ENCODE measurements at places on chromosomes 7 and 10.

GRCh38 chr7:76047811-76048667, at the start of the genes MDH2 and STYXL1:
TSS of gene MDH2 (plus strand) at chr7:76048106. CDS start at chr7:76048161, 55 bp downstream.
TSS of gene STYXL1 (minus strand) at chr7:76048000. CDS start at chr7:76030523, 17,477 bp downstream.
- peak; percentile 88 for DNase-seq

DNA sequence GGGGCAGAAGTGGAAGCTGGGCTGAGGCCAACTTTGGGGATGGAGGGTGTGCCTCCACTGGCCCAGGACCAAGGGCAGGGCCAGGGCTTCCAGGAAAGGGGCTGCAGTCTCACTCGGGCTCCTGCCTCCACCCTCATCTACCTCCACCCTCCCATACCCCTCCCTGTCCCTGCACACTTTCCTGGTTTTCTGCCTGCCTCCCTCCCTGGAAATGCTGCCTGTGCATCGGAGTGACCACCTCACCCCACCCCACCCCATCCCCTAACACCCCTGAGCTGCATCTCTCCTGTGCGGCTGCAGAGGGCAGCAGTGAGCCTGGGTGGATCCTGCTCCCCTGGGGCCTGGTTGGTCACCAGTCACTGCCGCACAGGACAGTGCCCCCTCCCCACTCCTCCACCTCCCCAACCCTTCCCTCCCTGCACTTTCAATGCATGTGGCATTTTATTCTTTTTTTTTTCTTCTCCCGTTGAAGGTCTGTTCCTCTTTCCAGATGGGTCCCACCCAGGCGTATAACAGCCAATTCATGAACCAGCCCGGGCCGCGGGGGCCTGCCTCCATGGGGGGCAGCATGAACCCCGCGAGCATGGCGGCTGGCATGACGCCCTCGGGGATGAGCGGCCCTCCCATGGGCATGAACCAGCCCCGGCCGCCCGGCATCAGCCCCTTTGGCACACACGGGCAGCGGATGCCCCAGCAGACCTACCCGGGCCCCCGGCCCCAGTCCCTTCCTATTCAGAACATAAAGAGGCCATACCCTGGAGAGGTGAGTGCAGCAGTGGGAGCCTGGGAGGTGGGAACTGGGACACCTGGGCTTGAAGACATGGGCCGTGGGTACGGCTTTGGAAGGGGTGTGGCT, 54.1 kb upstream of the PPIF start:
- no peak for DNase-seq

DNA sequence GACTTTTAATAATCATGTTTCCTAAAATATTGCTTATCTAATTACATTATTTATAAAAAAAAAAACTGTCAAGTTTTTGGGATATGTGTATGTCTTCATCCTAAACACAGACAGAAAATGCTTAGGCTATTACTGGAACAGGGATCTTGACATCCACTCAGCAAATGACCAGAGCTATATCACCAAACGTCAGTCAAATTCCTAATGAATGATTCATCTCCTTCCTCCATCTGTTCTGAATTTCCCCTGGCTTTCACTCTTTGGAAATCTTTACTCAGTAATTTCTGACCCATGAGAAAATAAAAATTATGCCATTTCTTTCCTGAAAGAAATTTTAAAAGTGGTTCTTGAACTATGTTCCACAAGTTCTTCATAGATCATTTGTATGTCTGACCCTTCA, 552.4 kb upstream of the KCND2 start:
- DNase-seq, result no peak

GRCh38 chr10:43728425-43728824, 79.7 kb upstream of the ZNF32 start:
- no peak for DNase-seq

DNA sequence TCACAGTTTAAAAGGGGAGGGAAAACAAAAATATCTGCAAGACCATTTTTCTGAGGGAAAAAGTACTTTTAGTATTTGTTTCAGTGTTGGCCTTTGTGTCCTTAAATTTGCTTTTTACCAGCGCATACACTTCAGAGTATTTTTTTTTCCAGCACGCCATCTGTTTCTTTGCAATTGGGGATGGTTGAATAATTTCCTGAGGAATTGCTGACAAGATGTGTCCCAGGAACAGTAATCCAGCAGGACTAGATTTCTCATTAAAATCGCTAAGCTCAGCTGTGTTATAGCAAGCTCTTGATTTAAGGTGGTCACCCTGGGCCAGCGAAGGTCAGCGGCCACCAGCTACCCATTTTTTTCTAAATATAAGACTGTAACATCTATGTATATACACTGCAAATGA, 156.9 kb upstream of the RHOBTB1 start:
- DNase-seq, result no peak

DNA sequence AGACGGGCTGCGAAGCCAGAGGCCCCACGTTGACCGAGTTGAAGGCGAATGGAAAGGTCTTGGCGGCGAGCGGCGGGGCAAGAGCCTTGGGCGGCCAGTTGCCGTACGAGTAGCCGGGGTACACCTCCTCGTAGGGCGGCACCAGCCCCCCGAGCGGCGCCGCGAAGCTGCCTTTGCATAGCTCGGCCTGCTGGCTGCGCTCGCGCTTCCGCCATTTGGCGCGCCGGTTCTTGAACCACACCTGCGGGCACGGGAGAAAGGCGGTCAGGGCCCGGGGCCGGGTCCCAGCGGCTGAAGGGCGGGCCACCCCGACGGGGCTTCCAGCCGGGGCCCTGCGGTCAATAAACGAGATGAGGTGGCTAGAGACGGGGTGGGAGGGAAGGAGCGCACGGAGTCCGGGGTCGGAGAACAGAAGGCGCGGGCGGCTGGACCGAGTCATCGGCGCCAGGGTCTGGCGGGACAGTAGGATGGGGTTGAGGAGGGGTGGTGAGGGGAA, 4.8 kb downstream of the ELOVL3 start:
- no peak for DNase-seq

- DNase-seq, result no peak
Observed at GRCh38 chr10:45581582-45582385, 90.8 kb downstream of the ZFAND4 start.

- no peak for DNase-seq
Observed at GRCh38 chr7:24659505-24659904, 86.3 kb downstream of the PALS2 start.

GRCh38 chr7:26648554-26648953, 215.8 kb downstream of the SKAP2 start:
- DNase-seq, result no peak

DNA sequence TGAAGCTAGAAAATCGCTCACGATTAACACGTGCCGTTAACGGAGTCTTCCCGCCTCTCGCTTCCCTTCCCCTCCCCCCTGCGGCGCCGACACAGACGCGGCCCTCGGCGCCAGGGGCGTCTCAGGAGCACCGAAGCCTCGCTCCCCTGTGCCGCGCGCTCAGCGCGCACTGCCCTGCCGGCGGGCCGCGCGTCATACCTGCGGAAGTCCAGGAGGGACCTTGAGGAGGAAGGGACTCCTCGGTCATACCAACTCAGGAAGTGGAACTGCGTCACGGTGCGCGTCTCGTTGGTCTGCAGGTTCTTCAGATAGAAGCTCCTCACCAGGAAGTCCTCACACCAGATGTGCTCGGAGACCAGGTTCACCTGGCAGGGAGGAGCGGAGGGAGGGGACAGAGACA, 239.6 kb downstream of the DNAJB6 start:
- no peak for DNase-seq

GRCh38 chr7:86991093-86991769, 68.2 kb downstream of the ELAPOR2 start:
- DNase-seq, result no peak

GRCh38 chr7:155580367-155580766, 34.0 kb upstream of the CNPY1 start:
- DNase-seq, result peak; percentile 18

DNA sequence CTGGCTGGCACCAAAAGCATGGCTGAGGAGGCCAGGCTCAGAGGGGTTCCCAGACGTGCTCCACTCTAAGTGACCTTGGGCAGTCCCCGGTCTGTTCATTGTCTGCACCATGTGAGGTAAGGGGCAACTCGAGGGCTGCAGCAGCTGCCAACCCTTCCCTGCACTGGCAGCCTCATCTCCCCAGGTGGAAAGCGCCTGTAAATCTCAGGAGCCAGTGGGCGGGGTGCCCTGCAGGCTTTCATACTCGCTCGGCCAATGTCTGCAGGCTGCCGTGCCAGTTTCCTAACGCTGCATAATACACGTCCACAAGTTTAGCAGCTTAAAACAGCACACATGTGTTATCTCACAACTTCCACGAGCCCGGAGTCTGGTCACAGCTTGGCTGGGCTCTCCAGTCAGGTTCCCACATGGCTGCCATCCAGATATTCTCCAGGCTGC, 12.6 kb upstream of the GDF10 start:
- DNase-seq, result no peak

DNA sequence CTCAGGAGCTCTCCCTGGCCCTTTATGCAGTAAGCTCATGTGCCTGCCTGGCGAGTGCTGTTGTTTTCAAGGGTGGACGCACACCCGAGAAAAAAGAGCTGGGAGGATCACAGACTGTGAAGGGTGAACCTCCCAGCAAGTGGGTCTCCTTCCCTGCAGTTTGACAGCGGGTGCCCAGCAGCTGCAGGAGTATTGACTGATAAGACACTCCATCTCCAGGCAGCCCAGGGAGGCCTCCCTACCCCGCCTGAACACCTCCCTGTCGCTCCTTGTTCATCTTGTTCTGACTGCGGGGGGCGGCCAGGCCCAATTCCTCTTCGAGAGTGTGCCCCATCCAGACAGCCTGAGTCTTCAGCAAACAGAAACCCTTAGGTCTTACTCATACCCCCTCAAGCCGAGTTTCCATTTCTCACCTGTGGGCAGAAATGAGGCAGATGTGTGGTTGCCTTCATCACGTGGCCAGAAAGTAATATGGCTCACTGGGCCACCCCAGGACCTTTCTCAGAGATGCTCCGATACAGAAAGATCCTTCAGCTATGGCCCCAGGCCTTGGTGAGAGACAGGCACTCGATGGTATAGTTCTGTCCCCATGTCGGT, 17.2 kb downstream of the MDH2 start:
- peak; percentile 17 for DNase-seq

GRCh38 chr10:60312818-60313588, 76.7 kb downstream of the ANK3 start:
- DNase-seq, result no peak

- no peak for DNase-seq
Observed at GRCh38 chr10:24826009-24826408, 102.3 kb upstream of the ARHGAP21 start.

- DNase-seq, result no peak
Observed at GRCh38 chr7:135721198-135721820, 6.7 kb downstream of the SLC13A4 start.

DNA sequence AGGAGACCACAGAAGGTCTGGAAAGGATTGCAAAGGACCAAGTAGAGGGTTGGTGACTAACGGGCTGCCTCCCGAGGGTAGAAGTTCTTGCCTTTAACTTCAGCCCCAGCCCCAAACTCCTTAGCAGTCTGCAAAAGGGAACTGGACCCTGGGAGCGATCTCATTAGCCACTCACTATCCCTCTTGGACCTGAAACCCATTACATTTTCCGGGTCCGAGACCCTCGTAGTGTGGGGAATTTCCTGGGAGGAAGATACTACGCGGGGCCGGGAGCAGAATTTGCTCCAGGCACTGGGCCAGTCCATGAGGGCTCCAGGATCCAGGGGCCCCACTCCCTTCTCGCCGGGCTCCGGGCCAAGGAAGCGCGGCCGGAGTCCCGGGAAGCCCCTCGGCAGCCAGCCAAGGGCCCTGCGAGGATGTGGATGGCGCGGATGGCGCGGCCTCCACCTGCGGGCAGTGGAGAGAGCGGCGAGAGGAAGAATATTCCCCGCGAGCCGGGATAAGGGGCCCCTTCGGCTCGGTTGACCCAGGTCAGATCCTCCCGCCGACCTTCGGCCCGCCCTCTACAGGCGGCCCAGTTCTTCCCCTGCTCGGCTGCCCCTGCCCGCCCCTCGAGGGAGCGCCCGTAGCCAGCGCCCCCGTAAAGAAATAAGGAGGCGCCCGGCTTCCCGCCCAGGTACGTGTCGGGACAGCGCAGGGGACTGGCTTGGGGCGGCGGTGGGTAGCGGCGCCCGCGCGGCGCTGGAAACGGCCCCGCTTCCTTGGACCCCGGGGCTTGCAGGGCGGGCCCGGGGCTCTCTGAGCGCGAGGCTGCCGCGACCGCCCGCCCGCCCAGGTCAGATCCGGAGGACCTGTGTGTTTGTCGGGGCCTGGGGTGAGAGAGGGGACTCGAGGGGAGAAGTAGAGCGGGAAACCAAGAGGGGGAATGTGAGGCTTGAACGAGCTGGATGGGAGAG, at the start of gene MYO3A:
MYO3A (plus strand) TSS at position 577 of the 956 bp plus-strand sequence. CDS start 17,882 bp downstream, outside the sequence.
- no peak for DNase-seq

DNA sequence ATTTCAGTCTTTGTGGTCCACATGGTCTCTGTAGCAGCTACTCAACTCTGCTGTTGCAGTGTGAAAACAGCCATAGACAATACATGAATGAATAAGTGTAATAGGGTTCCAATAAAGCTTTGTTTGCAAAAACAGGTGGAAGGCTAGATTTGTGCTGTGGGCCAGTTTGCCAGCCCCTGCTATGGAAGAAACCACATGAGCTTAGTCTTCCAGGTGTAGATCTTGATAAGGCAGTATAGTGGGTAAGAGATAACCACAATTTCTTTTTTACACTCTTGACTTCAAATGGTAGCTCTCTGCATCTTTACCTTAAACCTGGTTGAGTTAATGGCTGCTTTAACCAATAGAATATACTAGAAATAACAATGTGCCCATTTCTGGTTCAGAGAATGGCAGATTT, 135.0 kb upstream of the PALS2 start:
- no peak for DNase-seq

- DNase-seq, result no peak
Observed at GRCh38 chr10:422675-423074, 266.8 kb downstream of the DIP2C start.

DNA sequence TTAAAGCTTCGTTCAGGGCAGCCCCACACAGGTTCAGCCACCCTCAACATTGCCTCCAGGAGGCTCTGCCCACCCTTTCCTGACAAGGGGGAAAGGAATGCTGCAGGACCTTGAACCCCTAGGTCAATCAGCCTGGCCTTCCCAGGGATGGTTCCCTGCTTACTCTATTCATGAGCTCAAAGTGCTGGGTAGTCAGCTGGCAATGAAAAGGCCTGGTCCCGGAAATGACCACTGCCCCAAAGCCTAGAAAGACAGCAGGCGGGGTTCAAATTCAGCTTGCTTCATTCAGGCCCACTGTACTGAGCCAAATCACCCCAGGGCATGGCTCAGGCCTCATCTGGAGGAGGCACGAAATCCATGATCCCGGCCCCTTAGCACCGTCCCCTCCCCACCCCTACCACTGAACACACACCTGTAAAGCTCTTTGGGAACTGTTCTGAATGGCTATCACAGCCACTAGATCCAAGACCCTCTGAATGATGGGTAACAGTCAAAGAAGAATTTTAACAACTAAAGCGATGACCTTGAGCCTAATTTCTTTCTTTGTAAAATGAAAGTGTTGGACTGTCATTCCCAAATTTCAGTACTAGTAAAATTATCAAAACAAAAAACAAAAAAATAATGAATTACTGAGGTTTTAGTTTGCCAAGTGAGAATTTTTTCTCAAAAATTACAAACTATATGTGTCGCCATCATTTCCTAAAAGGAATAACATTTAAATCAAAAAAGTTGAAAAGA, 1.0 kb downstream of the URGCP start:
- no peak for DNase-seq
